ENCODE measurements at places on chromosomes 7 and 10.
A peak's percentile ranks its signal among the peaks of the same experiment; 100 is the strongest.

DNA sequence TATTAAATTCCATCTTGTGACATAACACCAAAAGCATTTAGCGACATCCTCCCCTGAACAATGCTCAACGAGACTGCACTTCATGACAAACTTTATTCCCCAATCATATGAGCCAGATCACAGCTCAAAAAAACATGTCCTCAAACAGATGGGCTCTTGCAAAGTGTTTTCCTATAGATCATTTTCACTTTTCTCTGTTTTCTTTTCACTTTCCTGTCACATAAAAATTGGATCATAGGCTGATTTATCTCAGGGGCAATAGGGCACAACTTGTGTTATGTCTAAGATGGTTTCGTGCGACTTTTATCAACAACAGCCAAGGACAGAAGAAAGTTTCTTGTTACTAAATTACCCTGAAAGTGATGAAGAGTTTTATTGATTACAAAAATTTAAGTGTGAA lies 206.1 kb downstream of the WDR11 start:
- DNase-seq, result no peak

DNA sequence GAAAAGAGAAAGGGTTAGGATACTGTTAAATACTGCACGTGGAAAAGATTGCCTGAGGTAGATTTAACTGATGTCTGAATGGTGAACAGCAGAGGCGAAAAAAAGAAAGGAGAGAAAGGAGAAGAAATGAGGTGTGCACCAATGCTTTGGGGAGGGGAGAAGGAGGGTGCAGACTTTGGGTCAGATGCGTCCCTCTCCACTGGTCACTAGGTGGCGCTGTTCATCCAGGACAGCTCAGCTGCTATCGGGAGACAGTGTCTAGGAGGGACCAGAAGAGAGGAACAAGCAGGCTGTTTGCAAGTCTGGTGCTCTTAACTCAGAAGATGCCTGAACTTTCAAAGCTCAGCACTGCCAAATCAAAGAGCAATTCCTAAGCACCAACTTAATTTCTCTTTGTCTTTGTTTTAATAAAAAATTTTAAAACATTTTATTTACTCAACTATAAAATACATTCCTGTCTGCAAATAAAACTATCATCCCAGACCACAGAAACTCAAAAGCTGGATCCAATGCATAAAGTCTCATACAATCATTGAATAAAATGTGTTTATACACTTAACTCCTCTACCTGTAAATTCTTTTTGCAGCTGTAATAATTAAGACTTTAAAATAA lies 83.9 kb upstream of the PDLIM1 start:
- DNase-seq, result peak; percentile 57

DNA sequence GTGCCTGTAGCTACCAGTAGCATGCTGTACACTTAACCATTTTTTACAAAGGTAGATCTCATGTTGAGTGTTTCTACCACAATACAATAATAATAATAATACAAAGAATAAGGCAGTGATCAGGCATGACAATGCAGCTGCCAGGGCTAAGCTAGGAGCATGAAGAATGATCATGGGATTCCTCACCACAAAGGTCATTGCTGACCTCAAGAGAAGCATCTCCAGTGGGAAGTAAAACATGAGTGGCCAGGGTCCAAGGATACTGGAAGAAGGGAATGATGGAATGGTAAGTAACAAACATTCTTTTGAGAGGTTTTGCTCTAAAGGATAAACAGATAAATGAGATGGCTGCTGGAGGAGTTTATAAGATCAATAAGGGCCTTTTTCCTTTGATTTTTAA lies 591.1 kb downstream of the TNS3 start:
- peak; percentile 14 for DNase-seq

GRCh38 chr10:97539523-97540200 lies 32.9 kb upstream of the ANKRD2 start:
- DNase-seq, result peak; percentile 81

GRCh38 chr7:96322373-96322695 lies 436 bp upstream of the SLC25A13 start:
- DNase-seq, result no peak

- DNase-seq, result peak; percentile 36
Measured at GRCh38 chr10:76114581-76115001, 683.2 kb downstream of the LRMDA start.

DNA sequence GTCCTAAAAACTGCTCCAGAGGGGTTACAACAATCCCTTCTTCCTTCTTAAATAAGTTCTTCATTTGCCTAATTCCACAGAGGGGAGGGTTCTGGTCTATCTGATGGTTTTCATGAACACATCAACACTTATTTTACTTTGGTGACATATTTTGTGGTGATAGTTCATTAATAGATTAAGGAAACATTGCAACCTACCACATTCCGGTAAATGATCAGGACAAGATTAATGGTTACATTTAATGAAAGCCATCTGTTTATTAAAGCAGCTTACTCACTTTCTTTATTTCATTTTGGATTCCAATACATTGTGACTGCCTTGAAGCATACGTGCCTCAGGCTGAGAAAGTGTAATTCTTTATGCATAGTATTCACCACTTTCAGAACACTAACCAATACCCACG lies 101.0 kb downstream of the SKIDA1 start:
- DNase-seq, result peak; percentile 94

GRCh38 chr7:195010-195829 lies 2.8 kb downstream of the FAM20C start:
- DNase-seq, result no peak

- DNase-seq, result peak; percentile 9
Measured at GRCh38 chr7:99679032-99679399, 780 bp downstream of the CYP3A5 start.

GRCh38 chr7:132654150-132654549 lies 77.9 kb upstream of the PLXNA4 start:
- no peak for DNase-seq
